Activated CD8-positive, alpha-beta memory T cell treated with anti-CD3 and anti-CD28 coated beads for 4 hours (primary cell): ENCODE measurements at places on chromosomes 7 and 10.

DNA sequence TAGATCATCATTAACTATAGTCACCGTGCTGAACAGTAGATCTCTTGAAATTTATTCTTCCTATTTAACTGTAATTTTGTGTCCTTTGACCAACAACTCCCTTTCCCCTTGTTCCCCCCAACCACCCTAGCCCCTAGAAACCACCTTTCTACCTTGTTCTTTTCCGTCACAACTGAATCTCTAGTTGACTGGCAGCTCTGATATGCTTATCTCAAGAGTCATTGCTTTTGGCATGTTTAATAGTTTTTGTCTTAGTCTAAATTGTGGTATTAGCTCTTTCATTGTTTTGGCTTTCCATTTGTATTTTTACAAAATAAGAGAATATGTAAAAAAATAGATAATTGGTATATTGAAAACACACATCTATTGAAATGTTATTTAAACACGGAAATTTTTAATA lies 1.8 kb downstream of the GNAT3 start:
- DNase-seq = no peak

DNA sequence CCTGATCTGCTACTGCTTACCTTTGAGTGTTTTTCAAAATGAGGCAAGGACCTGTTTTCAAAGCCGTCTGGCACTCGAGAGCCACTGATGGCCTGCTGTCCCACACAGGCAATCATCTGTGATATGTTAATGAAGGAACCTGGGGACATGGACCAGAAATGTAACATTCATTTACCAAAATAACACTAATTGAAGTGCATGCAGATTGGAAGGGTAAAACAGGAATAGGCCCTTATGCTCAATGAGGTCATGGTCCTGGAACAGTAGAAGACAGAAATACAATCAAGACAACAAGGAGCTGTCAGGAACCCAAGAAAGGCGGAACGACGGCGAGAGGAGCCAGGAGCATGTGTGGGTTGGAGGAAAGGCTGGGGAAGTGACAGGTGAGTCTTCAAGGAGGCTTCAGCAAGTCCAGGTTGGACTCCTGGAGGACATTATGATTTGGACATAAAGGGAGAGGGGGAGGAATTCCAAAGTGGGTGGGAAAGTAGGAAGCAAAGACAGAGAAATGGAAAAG lies 28.3 kb downstream of the POLR3A start:
- no peak for DNase-seq

- DNase-seq = no peak
Observed at GRCh38 chr7:143382126-143382790, 1.1 kb downstream of the ZYX start.

DNA sequence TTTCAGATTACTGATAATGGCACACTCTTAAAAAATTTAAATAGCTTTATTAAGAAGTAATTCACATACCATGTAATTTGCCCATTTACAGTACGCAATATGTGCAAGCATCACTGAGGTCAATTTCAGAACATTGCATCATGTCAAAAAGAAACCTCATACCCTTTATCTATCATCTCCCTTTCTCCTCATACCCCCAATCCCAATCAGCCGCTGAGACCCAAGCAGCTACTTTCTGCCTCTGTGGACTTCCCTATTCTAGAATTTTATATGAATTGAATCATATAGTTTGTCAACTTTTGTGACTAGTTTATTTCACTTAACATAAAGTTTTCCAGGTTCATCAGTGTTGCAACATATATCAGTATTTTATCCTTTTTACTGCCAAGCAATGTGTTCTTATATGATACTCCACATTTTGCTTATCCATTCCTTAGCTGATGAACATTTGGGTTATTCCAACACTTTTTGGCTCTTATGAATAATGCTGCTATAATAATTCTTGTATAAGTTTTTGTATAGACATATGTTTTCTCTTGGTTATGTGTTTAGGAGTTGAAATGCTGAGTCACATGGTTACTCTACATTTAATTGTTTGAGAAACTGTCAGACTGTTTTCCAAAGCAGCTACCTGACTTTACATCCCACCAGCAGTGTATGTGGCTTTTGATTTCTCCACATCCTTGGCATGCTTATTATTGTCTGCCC lies 26.9 kb upstream of the TPK1 start:
- DNase-seq = no peak

GRCh38 chr7:63112764-63113712 lies 885.6 kb upstream of the ZNF722 start:
- DNase-seq = no peak
